ENCODE measurements at places on chromosomes 12 and 14.

GRCh38 chr12:90896164-90896563 is 58.8 kb downstream of the CCER1 start:
- DNase-seq: no peak

DNA sequence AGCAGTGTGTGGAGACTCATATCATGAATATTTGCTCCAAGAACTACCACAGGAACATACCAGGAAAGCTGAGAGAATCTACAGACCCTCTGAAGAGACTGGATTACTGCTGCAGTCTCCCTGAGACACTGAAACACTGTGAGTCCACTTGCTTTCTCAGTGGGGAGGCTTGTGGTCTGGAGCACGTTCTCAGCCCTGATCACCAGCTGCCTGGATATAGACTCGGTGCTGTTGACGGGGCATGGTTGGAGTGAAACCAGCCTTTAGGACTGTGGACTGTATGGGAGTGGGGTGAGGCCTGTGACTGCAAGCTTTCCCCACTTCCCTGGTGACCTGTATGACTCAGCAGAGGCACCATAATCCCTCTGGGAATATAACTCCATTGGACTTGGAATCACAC is 525.8 kb upstream of the FBXO33 start:
- no peak for DNase-seq

- no peak for DNase-seq
These were observed 98.4 kb downstream of the PPP2R5C start for GRCh38 chr14:101859958-101860357.

DNA sequence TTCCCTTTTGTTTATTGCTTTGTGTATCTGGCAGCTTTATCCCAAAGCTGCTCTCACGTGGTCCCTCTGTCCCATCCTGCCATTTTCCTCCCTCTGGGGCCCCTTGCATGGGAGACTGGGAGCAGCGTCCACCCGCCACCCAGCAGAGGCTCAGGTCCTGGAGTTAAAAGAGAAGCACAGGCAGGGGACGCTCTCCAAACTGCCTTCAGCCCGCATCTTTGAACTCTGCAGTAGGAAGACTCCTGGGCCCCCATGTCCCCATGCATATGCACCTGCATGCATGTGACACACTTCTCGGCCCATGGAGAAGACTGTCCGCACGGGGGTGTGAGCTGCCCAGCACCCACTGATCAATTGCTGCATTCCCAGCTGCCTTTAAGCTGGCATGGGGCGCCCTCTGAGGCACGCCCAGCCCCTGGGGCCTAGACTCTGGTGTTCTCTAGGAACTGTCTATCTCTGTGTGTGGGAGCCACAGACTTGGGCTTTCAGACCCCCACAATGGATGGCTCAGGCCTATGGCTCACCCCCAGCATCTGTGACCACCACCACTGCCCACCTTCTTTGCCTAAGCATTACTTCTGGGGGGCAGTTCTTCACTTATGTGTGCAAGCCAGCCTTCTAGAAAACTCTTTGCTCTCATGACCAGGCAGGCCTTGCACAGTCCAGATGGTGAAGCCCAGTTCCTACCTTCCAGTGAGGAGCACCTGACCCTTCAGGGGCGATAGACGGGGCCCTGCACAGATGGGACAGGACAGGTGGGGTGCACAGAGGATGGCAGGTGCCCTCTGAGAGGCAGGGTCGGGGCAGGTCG is 96.1 kb upstream of the DIO3 start:
- no peak for DNase-seq

DNA sequence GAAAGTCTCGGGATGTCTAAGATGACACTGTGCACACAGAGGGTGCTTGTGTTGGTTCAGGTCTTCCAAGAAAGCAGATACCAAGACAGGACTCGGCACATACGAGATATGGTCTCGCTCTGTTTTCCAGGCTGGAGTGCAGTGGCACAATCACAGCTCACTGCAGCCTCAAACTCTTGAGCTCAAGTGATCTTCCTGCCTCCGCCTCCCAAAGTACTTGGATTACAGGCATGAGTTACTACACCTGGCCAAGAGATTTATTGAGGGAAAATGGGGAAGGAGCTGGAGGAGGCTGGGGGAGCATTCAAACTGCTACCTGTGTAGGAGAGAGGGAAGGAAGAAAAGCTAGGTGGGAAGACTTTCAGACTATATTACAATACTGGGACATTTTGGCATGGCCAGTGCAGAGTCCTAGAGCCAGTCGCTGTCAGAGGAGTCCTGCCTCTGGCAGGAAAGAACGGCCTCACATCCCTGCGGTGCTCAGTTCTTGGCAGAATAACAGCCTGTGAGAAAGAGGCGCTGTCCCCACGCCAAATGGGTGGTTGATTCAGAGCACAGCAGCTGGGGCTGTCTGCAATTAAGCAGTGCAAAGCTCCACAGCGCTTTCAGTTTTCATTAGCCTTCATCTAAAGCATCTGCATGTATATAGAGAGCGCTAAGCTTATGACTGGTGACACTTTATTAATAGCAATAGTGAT is 18.3 kb downstream of the SLC17A8 start:
- no peak for DNase-seq

GRCh38 chr12:66035288-66035966 is 95.1 kb downstream of the LLPH start:
- peak; percentile 37 for DNase-seq

GRCh38 chr14:100015251-100015655 is 50.0 kb upstream of the EVL start:
- DNase-seq: no peak

DNA sequence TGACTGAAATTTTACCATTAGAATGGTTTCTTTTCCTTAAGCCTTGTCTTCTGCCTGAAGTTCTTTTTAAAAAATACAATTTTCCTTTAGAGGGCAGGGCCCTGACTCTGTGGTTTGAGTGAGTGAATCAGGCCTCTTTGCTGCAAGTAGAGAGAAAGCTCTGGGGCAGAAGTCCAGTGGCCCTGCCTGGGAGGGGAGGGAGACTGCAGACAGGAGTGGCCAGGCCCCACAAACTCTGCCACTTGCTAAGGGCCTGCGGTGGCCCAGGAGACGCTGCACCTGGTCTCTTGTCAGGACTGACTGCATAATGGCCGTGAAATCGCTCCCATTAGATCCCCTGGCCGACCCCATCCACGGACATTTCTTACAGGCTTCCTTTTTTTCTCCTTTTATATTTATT is 25.5 kb downstream of the TSPAN11 start:
- DNase-seq: no peak

DNA sequence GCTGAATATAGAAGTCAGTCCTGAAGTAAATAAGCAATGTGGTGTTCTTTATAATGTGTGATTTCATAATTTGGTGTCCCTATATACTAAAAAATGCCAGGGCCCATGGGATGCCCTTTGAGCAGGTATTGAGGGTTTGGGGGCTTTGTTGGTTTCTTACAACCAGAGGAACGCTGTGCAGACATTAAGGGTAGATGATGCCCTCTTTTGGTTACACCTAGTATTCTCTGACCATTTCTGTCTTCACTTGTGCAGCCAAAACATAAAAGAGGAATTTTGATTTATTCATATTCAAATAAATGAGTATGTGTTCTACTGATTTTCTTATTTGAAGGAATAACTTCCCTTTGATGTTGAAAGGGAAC is 3.0 kb downstream of the LGR5 start:
- no peak for DNase-seq

DNA sequence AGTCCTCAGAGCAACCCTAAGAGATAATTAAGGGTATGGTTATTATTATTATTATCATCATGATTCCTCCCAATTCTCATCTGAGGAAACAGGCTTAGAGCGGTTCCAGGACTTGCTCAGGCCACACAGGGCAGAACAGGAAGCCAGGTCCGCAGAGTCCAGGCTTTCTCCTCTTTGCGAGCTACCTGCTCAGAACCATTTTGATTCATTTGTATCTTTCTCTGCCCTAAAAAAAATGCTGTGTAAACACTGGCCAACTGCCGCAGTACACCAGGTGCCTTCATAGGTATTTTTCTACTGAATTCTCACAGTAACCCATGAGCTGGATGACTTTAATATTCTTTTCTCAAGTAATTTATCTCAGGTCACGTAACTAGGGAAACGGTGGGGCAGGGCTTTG is 45.3 kb downstream of the ST8SIA1 start:
- DNase-seq: no peak

DNA sequence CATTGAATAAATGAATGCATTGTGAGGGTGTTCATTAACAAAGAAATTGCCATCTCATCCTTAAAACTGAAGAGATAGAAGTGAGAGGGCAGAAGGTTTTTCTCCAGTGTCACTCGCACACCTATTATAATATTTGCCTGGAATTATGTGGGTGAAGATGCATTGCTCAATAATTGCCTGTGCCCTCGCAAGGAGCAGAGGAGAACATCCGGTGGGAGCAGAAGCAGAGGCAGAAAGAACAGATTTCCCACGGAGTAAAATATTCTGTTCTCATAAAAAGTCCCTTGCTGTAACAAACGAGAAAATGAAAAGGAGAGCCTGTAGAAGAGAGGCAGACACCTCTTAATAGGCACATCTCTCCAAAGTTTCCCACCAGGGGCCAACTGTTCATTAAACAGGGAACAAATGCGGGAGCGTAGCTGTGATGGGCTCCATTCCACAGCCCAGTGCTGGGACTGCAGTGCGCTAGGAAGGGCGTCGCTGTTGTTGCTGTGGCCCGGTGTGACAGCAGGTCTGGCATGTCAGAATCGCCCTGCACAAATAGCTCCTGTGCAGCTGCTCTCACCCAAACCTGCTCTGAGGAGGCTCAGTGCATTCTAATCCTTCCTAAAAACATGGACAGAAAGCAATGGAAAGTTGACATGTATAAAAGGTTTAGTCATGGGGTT is 359.8 kb downstream of the APAF1 start:
- DNase-seq: no peak

DNA sequence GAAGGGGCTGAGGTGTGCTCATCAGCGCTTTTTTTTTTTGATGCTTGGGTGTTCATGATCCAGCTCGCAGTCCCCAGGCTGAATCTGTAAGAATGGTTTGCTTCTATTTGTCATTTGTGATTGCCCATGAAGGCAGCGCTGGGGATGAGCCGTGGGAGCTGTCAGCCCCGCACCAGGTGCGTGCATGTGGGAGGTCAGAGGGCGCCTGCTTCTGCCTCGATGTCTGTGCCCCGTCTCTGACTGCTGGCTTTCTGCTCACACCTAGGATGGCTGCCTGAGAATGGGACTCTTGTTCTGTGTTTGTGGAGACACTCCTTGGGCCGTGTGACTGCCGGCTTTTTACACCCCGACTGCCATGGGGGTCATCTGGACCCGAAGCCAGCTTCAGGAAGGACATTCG is 141.2 kb upstream of the RTL1 start:
- no peak for DNase-seq

DNA sequence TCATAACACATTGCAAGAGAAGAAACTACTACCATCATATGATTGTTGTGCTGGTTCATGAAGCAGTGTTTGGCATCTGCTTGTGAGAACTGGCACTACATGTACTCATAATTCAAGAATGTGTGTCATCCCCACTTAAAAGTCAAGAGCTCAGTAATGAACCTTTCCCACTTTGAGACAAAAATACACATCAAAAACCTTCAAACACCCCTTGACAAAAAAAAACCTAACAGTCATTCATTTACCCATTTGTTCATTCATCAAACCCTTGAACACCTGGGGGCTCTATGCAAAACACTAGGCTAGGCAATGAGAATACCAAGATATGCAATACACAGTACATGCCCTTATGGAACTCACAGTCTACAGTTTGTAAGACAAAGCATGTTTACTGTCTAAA is 40.0 kb downstream of the KIF21A start:
- no peak for DNase-seq

DNA sequence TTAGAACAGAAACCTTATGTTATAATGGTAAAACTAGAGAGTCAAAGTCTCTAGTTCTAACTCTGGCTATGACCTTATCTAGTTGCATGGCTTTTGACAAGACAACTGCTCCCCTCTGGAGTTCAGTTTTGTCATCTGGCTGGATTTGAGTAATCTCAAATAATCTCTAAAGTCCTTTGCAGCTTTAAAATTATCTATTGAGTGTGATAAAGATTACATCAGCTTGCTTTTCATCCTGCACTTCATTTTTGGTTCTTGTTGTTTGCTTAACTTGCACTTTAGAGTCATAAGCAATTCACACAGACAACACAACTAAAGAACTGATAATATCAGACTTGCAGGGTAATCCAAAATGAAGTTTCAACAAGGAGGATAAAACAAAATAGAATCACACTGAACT is 2.3 kb downstream of the AKAP5 start:
- DNase-seq: no peak

GRCh38 chr14:21199611-21200560 is 44.0 kb upstream of the OR5AU1 start:
- no peak for DNase-seq

GRCh38 chr14:48546996-48547395 is 871.6 kb upstream of the MDGA2 start:
- no peak for DNase-seq

DNA sequence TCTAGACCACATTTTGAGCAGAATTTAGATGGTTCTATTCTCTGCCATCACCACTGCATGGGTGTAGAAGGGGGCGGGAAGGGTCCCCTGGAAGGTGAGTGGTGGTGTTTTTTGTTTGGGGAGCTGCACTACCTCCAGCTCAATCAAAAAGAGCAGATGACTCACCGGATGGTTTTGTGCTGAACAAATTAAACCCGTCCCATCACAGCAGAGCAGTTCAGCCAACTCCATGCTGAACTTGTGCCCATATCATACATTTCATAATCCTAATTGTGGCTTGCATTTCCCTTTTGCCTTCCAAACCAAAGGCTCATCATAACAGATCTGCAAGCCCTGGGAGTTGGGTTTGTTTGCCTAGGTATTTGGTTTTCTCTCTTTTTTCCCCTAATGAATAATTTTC is 53.0 kb upstream of the RPH3A start:
- no peak for DNase-seq

DNA sequence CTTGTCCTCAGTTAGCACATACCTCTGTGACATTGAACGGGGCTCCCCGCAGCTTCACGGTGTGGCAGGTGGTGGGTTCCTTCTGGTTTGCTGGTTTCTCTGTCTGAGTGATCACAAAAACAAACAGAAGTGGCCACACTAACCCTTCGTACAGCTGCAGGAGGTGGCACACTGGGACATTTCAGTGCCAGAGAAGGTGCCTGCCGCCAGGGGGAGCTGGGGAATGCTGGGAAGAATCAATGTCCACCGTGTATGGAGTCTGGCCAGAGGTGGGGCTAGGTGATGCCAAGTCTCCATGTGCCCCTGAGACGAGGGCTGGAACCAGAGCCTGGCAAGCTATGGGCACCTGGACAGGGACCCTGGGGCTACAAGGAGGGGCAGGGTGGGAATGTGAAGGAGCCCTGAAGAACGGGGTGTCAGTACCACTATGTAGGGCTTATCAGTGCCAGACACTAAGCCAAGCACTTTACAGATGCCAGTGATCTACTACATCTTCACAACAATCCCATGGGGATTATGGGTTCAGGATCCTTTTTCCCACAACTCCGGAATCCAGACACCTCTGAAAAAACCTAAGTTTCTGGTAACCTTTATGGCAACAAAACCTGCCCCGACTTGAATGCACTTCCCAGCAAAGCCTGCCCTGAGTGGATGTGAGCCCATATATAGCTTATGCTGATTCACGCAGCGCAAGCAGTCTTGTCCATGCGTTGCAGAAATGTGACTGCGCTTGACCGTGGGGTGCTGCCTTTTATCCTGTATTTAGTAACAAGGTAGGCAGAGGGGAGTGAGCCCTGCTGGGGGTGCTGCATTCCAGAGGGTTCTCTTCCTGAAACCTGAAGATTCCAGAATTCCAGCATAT is 10.8 kb downstream of the RBM19 start:
- peak; percentile 64 for DNase-seq

- DNase-seq: no peak
These were observed 159.8 kb downstream of the RPAP3 start for GRCh38 chr12:47545938-47546609.

All from D341Med (cell line).